Metanephros (tissue), 2 donors: ENCODE measurements at places on chromosomes 12 and 14. TPM values are rescaled to one million over a fixed set of nuclear protein-coding genes. Genes with fewer than 3 reads are reported as not detected.

MYO1H gene
- 0.53 TPM for total RNA-seq

KCNH5 gene
- 0.23 TPM for total RNA-seq

TAPBPL gene
- 19.5 TPM for total RNA-seq

CRACR2A gene
- total RNA-seq, result 1.8 TPM

LRP1-AS gene
- not detected for total RNA-seq

NCKAP5L gene
- total RNA-seq, result 21.3 TPM

HSPB8 gene
- 24.4 TPM for total RNA-seq

KCNJ8 gene
- 28.3 TPM for total RNA-seq

WIF1 gene
- total RNA-seq, result 1.9 TPM

GPR137C gene
- total RNA-seq, result 5.5 TPM

SGPP1 gene
- 42.3 TPM for total RNA-seq

GARIN6 gene
- not detected for total RNA-seq

NINJ2 gene
- 3.6 TPM for total RNA-seq

HHIPL1 gene
- total RNA-seq, result 3.4 TPM

CNTN1 gene
- 47.3 TPM for total RNA-seq

SNRNP35 gene
- 22.5 TPM for total RNA-seq

KRT81 gene
- not detected for total RNA-seq

CIT gene
- total RNA-seq, result 37.0 TPM

PGF gene
- 9.6 TPM for total RNA-seq

C12orf60 gene
- 2.7 TPM for total RNA-seq

PLEK2 gene
- total RNA-seq, result 1.3 TPM

RGS6 gene
- total RNA-seq, result 4.4 TPM

GLIPR1L1 gene
- total RNA-seq, result not detected

PTPN6 gene
- 21.1 TPM for total RNA-seq

NUP107 gene
- total RNA-seq, result 47.2 TPM

ANKRD33 gene
- total RNA-seq, result 0.64 TPM

KCNH3 gene
- 7.9 TPM for total RNA-seq

ASIC1 gene
- 3.9 TPM for total RNA-seq

BICDL1 gene
- total RNA-seq, result 35.6 TPM

PPM1H gene
- total RNA-seq, result 23.3 TPM

AICDA gene
- total RNA-seq, result 0.23 TPM

KRT6C gene
- not detected for total RNA-seq

GLS2 gene
- 2.2 TPM for total RNA-seq

PKP2 gene
- total RNA-seq, result 19.1 TPM
